Subcutaneous preadipocyte (primary cell): ENCODE measurements at places on chromosomes 16 and 17. TPM values are rescaled to one million over a fixed set of nuclear protein-coding genes. Genes with fewer than 3 reads are reported as not detected.

The DCUN1D3 gene
- 30.5 and 34.2 TPM in 2 replicates for total RNA-seq

The SSTR5 gene
- not detected in 2 replicates for total RNA-seq

The NEUROD2 gene
- total RNA-seq = not detected in 2 replicates

The CCL13 gene
- not detected in 2 replicates for total RNA-seq

The NPIPB13 gene
- total RNA-seq = 0.73 TPM in 1 of 2 replicates, not detected in the other

The ST6GALNAC1 gene
- total RNA-seq = not detected in 2 replicates

The RAI1 gene
- 5.9 and 9.4 TPM in 2 replicates for total RNA-seq

The CCDC200 gene
- total RNA-seq = 0.37 TPM in 1 of 2 replicates, not detected in the other

The TSNAXIP1 gene
- total RNA-seq = 0.98 and 2.2 TPM in 2 replicates

The KRTAP4-3 gene
- not detected in 2 replicates for total RNA-seq

The FN3K gene
- total RNA-seq = 1.8 and 2.2 TPM in 2 replicates

The PHKB gene
- 50.0 and 57.3 TPM in 2 replicates for total RNA-seq

The OSGIN1 gene
- total RNA-seq = 3.1 and 3.3 TPM in 2 replicates

The PLA2G10 gene
- total RNA-seq = not detected in 2 replicates

The KRTAP1-1 gene
- total RNA-seq = not detected in 2 replicates

The TMC5 gene
- under 0.01 TPM in 1 of 2 replicates, not detected in the other for total RNA-seq

The ADAD2 gene
- not detected in 2 replicates for total RNA-seq

The GPR139 gene
- not detected in 2 replicates for total RNA-seq

The SPIRE2 gene
- 2.6 and 3.9 TPM in 2 replicates for total RNA-seq

The ACACA gene
- 66.5 and 88.0 TPM in 2 replicates for total RNA-seq

The FAM83G gene
- total RNA-seq = 5.5 and 11.7 TPM in 2 replicates

The ANKFN1 gene
- not detected in 2 replicates for total RNA-seq

The TMIGD1 gene
- not detected in 2 replicates for total RNA-seq

The CLEC18A gene
- total RNA-seq = 0.20 TPM in 1 of 2 replicates, not detected in the other

The KRTAP4-8 gene
- total RNA-seq = not detected in 2 replicates

The KCNJ2 gene
- total RNA-seq = 1.1 and 3.1 TPM in 2 replicates

The CLUH gene
- total RNA-seq = 76.1 and 104 TPM in 2 replicates

The EVPL gene
- not detected in 2 replicates for total RNA-seq

The NFE2L1 gene
- 59.2 and 71.4 TPM in 2 replicates for total RNA-seq

The TERB1 gene
- not detected in 2 replicates for total RNA-seq

The KRT28 gene
- total RNA-seq = not detected in 2 replicates

The ABHD15 gene
- total RNA-seq = 8.8 and 11.5 TPM in 2 replicates
